Chondrocyte (in vitro differentiated cells): ENCODE measurements at places on chromosomes 4 and X. TPM values are rescaled to one million over a fixed set of nuclear protein-coding genes. Genes with fewer than 3 reads are reported as not detected.

GRCh38 chr4:14581741-14582140 is 420.5 kb upstream of the CPEB2 start:
- no peaks in the 10 kb centered on the region for H3K36me3 ChIP-seq
- H3K4me1 ChIP-seq, result no peaks in the 10 kb centered on the region
- no peak overlapping the region for H3K27ac ChIP-seq
- H3K4me3 ChIP-seq, result no peak overlapping the region
- H3K27me3 ChIP-seq, result peaks cover 15% of the 10 kb centered on the region

DNA sequence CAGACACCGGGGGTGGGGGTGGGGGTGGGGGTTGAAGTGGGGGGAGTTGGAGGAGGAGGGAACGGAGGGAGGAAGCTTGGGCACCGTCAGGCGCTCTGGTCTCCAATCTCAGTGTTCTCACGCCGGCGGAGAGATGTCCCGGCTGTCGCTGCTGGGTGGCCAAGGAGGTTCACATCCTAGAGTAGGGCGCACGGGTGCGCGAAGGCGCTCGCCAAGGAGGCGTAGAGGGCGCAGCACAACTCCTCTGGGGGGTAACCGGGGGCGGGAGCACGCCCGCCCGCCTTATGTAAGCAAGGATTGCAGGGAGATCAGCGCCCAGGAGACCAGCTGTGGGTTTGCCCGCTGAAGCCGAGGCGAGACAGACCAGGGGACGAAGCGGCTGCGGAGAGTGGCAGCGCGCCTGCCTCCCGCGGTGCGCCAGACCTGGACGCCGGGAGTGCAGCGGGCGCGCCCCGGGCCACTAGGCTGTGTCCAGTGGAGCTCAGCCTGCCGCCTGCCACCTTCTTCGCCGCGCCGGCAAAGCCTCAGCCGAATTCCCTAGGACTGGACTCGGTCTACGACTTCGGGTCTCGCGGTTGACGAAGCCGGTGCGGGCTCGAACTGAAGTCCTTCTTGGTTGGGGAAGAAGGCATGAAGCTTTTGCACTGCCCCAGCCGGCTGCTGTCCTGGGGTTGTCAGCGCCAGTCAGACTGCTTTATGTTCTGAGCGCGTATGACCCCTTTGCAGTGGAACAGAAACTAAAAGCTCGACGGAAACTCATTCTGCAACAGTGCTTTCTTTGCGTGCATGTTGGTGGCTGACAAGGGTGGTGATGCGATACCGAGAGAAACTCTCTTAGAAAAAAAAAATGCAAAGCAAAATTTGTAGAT is 707 bp upstream of the UNC5C start:
- no peaks in the 10 kb centered on the region for H3K36me3 ChIP-seq
- H3K4me3 ChIP-seq, result peak overlapping the region; percentile 95
- peaks cover 3% of the 10 kb centered on the region for H3K27me3 ChIP-seq

DNA sequence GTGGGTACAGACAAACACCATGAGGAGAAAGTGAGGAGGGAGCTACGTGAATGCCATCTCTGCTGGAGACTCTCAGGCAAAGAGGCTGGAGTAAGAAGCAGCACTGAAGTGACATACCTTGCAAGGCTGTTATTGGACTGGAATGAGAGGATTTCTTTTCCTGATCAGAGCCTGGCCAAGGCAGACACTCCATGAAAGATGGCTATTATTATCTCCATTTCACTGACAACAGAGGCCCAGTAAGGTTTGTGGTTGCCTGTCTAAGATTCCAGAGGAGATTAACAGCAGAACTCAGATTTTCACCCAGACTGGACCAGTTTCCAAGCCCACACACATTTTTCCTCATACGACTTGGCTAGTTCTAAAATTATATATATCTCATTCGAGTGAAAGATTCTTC is 162.0 kb upstream of the EOLA2 start:
- DNase-seq, result no peak
- no peak overlapping the region for H3K4me3 ChIP-seq
- H3K27ac ChIP-seq, result peak overlapping the region; percentile 23

GRCh38 chr4:80094191-80094590 is 21.2 kb upstream of the ANTXR2 start:
- H3K27ac ChIP-seq, result no peak overlapping the region
- no peak overlapping the region for H3K4me3 ChIP-seq
- peaks cover 14% of the 10 kb centered on the region for H3K27me3 ChIP-seq

GRCh38 chrX:130170752-130171445 is 863 bp upstream of the RAB33A start:
- H3K27me3 ChIP-seq, result no peaks in the 10 kb centered on the region
- no peak for DNase-seq
- no peaks in the 10 kb centered on the region for H3K36me3 ChIP-seq
- peak overlapping the region; percentile 82 for H3K4me3 ChIP-seq
- peak overlapping the region; percentile 49 for H3K27ac ChIP-seq
- H3K4me1 ChIP-seq, result peaks cover 34% of the 10 kb centered on the region

GRCh38 chrX:1026263-1027015 is 186.0 kb downstream of the CRLF2 start:
- no peak for DNase-seq
- H3K4me3 ChIP-seq, result no peak overlapping the region
- no peaks in the 10 kb centered on the region for H3K36me3 ChIP-seq
- H3K4me1 ChIP-seq, result no peaks in the 10 kb centered on the region
- peaks cover 6% of the 10 kb centered on the region for H3K27me3 ChIP-seq

SPRY1 gene
- 28.4 to 61.4 TPM (median 54.2 TPM) in 3 replicates for total RNA-seq
